Activated naive CD8-positive, alpha-beta T cell treated with anti-CD3 and anti-CD28 coated beads, Interleukin-2, amount 50 U/mL, for 24 hours (primary cell): ENCODE measurements at places on chromosomes 6 and 20.
A peak's percentile ranks its signal among the peaks of the same experiment; 100 is the strongest.

DNA sequence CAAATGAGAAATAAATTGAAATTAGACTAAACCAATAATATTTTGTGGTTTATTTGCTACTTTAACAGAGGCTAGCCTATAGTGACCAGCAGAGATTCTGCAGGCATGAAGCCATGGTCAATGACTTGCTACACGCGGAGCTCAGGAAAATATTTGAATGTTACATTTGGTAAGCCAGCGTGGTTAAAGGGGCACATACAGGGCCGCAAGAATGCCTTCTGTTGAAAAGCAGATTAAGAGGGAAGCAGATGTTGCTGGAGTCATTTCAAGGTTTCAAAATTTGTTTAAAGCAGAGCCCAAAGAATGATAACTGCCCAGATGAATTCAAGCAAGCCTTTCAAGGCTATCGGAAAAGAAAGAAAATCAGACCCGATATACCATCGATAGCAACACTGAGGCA, 294.3 kb upstream of the MAN1A1 start:
- DNase-seq, result no peak
- H3K4me3 ChIP-seq, result no peak overlapping the region
- no peaks in the 10 kb centered on the region for H3K27me3 ChIP-seq
- H3K27ac ChIP-seq, result no peak overlapping the region

DNA sequence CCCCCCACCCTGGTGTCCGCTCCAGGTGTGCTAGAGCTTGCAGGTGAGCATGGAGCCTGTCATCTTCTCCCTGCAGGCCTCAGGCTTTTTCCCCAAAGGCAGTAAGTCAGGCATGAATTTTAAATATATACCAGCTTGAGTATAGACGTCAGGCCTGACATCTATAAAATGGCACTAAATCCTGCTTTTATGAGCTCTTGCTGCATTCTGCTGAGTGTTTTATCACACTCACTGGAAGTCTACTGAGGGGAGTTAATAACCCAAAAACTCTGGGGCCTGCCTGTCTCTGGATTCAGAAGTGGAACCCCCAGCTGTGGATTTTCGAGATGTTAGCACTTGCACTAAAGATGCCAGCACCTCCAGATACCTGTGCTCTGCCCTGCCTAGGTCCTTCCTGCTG, 133.4 kb upstream of the TOP1 start:
- H3K4me3 ChIP-seq, result no peak overlapping the region
- H3K27me3 ChIP-seq, result no peaks in the 10 kb centered on the region
- no peak for DNase-seq
- H3K36me3 ChIP-seq, result no peaks in the 10 kb centered on the region
- H3K27ac ChIP-seq, result no peak overlapping the region

- no peaks in the 10 kb centered on the region for H3K27me3 ChIP-seq
- no peak overlapping the region for H3K27ac ChIP-seq
- no peak overlapping the region for H3K4me3 ChIP-seq
- H3K4me1 ChIP-seq, result no peaks in the 10 kb centered on the region
Observed at GRCh38 chr6:63263444-63263843, 52.2 kb downstream of the FKBP1C start.

DNA sequence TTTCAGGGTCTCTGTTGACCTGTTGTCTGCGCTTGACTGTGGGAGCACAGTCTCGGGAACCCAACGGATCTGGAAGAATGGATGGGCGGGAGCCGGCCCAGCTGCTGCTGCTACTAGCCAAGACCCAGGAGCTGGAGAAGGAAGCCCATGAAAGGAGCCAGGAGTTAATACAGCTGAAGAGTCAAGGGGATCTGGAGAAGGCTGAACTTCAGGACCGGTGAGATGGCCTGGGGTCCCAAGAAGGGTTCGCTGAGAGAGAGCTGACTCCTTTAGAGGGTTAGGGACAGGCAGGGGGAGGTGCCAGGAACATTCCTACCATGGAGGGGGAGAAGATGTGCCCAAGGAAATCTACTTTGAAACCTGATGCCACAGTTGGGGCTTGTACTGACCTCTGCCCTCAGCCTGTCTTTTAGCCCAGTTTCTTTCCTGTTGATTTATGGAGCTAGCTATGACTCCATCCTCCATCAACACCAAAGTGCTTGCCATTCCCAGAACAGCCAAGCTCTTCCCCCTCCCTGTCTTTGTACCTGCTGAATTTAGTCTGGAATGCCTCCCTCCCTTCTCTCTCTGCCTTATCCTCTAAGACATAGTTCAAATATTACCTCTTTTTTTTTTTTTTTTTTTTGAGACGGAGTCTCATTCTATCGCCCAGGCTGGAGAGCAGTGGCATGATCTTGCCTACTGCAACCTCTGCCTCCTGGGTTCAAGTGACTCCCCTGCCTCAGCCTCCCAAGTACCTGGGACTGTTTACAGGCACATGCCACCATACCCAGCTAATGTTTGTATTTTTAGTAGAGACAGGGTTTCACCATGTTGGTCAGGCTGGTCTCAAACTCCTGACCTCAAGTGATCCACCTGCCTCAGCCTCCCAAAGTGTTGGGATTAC, 12.2 kb downstream of the CEP250 start:
- H3K36me3 ChIP-seq, result peaks cover 6% of the 10 kb centered on the region
- no peak overlapping the region for H3K27ac ChIP-seq
- no peaks in the 10 kb centered on the region for H3K27me3 ChIP-seq

GRCh38 chr6:33584700-33585402, 4.8 kb upstream of the BAK1 start:
- H3K4me1 ChIP-seq, result peaks cover 26% of the 10 kb centered on the region
- peak overlapping the region; percentile 70 for H3K4me3 ChIP-seq
- no peaks in the 10 kb centered on the region for H3K36me3 ChIP-seq
- no peak for DNase-seq

DNA sequence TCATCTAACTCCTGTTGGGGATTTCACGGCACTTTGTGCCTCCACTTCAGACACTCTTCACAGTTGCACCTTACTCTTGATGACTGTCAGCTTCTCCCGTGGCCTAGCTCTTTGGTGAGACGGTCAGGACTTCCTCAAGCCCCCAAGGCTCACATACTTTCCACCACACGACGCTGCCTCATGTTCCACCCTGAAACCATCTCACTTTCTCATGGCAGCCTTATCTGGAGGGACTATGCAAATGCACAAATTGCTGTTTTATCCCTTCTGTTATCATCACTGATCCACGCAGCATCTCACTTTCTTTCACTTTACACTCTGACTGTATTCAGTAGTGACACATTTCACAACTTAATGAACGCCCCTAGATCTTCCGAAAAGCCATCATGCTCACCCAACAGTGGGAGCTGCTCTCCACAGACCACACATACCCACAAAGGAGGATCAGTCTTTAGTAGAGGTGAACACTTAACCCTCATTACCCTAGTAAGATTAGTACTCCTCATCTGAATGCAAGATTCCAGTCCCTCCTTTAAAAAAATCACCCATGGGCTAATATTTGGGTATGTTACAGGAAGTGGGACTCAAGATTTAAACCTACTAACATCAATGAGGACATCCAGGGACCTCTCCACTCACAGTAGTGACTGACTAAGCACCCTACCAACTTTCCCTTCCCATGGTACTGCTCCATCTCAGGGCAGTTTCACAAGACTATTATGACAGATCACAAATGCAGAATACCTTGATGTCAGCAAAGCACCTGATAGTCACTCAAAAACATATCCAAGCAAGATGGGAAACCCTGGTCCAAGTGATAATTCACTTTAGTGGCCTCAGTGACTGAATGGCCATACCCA, 35.4 kb downstream of the FYN start:
- H3K27ac ChIP-seq, result no peak overlapping the region
- no peaks in the 10 kb centered on the region for H3K27me3 ChIP-seq

GRCh38 chr6:49479308-49479970, 16.3 kb downstream of the CENPQ start:
- H3K27me3 ChIP-seq, result no peaks in the 10 kb centered on the region
- H3K4me1 ChIP-seq, result no peaks in the 10 kb centered on the region
- H3K4me3 ChIP-seq, result no peak overlapping the region

GRCh38 chr6:36984581-36985416, 1.2 kb downstream of the MTCH1 start:
- H3K27ac ChIP-seq, result no peak overlapping the region
- H3K4me3 ChIP-seq, result no peak overlapping the region
- DNase-seq, result peak; percentile 73
- H3K4me1 ChIP-seq, result peaks cover 30% of the 10 kb centered on the region
- no peaks in the 10 kb centered on the region for H3K27me3 ChIP-seq

- no peak overlapping the region for H3K27ac ChIP-seq
- no peaks in the 10 kb centered on the region for H3K36me3 ChIP-seq
- H3K4me1 ChIP-seq, result peaks cover 11% of the 10 kb centered on the region
- no peak for DNase-seq
- peaks cover 26% of the 10 kb centered on the region for H3K27me3 ChIP-seq
Observed at GRCh38 chr6:105210932-105211531, 31.2 kb upstream of the POPDC3 start.

GRCh38 chr20:1266167-1266973, at the start of gene SNPH:
TSS of gene SNPH (plus strand) at chr20:1266294. CDS start at chr20:1296240, 29,946 bp downstream.
- peak; percentile 69 for DNase-seq
- no peaks in the 10 kb centered on the region for H3K27me3 ChIP-seq
- H3K36me3 ChIP-seq, result peaks cover 3% of the 10 kb centered on the region
- peak within 1 kb of the TSS; percentile 83 for H3K27ac ChIP-seq
- peaks cover 43% of the 10 kb centered on the region for H3K4me1 ChIP-seq

GRCh38 chr20:22496817-22497216, 87.6 kb downstream of the FOXA2 start:
- peaks cover 2% of the 10 kb centered on the region for H3K27me3 ChIP-seq
- no peak overlapping the region for H3K4me3 ChIP-seq
- no peak overlapping the region for H3K27ac ChIP-seq
- no peak for DNase-seq

- DNase-seq, result no peak
- H3K4me3 ChIP-seq, result peak overlapping the region; percentile 61
- H3K27ac ChIP-seq, result peak overlapping the region; percentile 60
- peaks cover 3% of the 10 kb centered on the region for H3K36me3 ChIP-seq
Observed at GRCh38 chr6:127904160-127904559, 3.3 kb upstream of the THEMIS start.

GRCh38 chr6:135183532-135184440, 2.7 kb downstream of the MYB start:
- peaks cover 42% of the 10 kb centered on the region for H3K4me1 ChIP-seq
- peak overlapping the region; percentile 96 for H3K27ac ChIP-seq
- H3K27me3 ChIP-seq, result no peaks in the 10 kb centered on the region
- peak overlapping the region; percentile 98 for H3K4me3 ChIP-seq
- H3K36me3 ChIP-seq, result peaks cover 26% of the 10 kb centered on the region

GRCh38 chr6:82904860-82905259, 160.8 kb downstream of the UBE3D start:
- H3K4me1 ChIP-seq, result no peaks in the 10 kb centered on the region
- H3K27me3 ChIP-seq, result no peaks in the 10 kb centered on the region
- no peak overlapping the region for H3K4me3 ChIP-seq

DNA sequence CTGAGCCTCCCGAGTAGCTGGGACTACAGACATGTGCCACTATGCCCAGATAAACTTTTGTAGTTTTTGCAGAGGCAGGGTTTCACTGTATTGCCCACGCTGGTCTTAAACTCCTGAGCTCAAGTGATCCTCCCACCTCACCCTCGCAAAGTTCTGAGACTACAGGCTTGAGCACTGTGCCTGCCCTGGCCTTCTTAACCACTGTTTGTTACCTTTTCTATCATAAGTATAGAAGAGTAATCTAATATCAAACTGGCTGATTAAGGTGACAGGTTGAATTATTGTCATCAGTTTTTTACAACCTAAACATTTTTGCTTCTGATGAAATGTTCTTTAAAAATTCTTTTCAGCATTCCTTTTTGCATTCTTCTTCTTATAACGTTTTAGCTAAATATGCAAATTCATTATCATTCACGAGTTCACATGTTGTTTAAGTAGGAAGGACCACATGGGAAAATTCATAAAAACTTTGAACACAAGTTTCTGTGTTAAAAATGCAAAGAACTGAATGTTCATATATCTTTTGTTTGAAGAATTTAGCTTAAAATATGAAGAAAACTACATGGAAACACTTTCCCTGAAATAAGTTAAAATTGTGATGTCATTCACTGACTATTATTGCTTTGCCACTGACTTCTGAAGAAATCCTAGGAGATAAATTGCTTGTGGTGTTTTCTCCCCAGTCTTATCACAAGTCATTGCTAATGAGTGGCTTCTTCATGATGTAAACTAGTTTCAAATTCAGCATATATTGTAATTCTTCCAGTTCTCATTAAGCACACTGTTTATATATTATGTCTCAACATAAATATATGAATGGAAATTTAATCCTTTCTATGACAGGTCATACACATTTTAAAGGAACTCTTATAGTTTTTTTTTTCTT, 106.7 kb downstream of the ADGRB3 start:
- H3K27ac ChIP-seq, result no peak overlapping the region
- DNase-seq, result no peak
- no peaks in the 10 kb centered on the region for H3K27me3 ChIP-seq
- H3K4me3 ChIP-seq, result no peak overlapping the region
- no peaks in the 10 kb centered on the region for H3K36me3 ChIP-seq

DNA sequence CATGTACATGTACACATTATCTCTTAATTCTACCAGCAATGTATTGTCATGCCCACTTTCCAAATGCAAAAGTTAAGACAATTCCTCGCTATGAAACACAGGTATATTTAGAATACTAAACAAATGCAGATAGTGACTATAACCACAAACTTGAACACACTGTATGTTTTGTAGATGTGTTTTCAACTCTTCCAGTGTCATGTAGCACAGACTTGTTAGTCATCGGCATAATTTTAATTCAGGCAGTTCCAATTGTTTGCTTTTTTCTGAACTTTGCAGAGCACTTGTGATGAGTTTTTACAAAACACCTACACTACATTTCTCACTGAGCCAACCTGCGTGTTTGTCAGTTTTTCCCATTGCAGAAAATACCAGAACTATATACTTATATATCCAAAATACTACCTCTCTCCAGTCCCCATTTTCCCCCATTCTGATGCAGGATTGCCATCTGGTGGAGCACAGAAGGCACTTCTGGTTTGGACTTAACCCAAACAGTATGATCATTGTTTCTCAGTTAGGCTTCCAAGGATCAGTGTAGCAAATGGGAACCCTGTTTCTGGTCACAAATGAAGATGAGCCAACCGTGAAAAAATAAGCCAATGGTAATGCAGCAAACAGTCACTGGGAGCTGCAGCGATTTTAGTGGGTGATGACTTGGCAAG, 143.4 kb downstream of the ADGRB3 start:
- no peak overlapping the region for H3K27ac ChIP-seq
- no peaks in the 10 kb centered on the region for H3K27me3 ChIP-seq
- no peak for DNase-seq
- H3K4me1 ChIP-seq, result no peaks in the 10 kb centered on the region
- H3K4me3 ChIP-seq, result no peak overlapping the region

DNA sequence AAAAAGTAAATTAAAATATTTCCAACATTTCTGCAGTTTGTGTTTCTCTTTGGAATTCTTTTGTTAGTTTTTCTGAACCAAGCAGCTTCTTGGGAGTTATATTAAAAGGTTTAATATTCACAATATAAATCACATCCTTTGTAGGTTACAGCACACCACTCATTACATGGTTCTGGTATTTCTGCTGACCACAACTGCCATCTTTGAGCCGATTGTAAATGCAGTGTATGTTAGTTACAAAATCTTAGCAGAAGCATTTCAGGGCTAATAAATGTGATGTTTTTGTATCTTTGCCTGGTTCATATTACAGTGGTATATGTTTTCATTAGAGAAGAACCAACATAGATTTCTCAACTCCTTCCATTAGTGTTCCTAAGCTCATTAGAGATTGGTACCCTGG, 19.1 kb upstream of the TSHZ2 start:
- DNase-seq, result no peak
- H3K36me3 ChIP-seq, result no peaks in the 10 kb centered on the region
- H3K4me1 ChIP-seq, result no peaks in the 10 kb centered on the region
- no peak overlapping the region for H3K4me3 ChIP-seq
